Effector memory CD8-positive, alpha-beta T cell (primary cell): ENCODE measurements at places on chromosomes 6 and 20.

DNA sequence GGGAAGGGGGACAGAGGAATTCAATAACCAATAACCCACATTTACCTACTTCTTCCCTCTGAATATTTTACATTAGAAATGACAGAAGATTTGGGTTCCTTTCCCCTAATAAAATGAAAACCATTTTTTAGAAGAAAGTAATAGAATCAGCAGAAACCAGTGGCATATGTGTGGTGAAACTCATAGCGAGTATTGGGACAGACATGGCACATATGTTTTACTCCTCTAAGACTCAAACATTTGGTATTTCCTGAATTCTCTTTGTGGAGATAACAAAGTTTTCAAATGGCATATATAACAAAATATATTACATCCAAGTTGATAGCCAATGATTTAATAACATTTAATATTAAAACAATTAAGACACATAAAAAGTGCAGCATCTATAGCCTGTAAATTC lies 12.9 kb upstream of the BEND3 start:
- no peak for DNase-seq

DNA sequence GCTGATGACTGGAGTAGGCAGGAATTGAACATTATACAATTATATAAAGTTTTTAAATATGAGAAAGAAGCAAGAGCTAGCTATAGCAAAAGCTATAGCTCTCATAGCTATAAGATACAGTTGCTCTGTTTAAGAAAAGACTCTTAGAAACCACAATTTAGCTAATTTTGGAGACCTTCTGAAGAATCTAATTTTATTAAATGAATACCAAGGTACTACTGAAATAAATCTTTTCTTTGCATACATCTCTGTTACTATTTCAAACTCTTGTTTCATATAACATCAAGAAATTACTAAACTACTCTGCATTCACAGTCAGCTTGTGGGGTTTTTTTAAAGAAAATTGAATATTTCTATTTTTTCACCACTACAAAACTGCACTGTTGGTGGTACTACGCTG lies 568.7 kb upstream of the MARCKS start:
- DNase-seq: no peak

DNA sequence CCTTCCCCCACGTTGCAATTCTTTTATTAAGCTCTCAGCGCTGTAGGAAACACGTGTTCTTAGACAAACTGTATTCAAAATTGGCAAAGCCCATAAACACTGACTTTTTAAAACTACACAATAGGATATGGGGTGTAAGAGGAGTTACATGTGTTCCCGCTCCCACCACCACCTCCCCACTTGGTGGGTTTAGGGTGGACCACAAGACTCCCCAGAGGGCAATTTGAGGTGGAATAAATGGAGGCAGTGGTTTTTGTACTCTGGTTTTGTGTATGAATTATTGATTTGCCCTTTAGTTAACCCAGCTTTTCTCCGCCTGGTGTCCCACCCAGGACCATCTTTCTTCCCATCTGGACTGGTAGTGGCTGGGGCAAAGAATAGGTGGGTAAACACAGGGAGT lies 3.7 kb downstream of the UQCC2 start:
- no peak for DNase-seq

GRCh38 chr6:38688579-38689087 lies 14.3 kb downstream of the GLO1 start:
- no peak for DNase-seq

- no peak for DNase-seq
Observed at GRCh38 chr6:105072798-105073199, 107.0 kb downstream of the POPDC3 start.

DNA sequence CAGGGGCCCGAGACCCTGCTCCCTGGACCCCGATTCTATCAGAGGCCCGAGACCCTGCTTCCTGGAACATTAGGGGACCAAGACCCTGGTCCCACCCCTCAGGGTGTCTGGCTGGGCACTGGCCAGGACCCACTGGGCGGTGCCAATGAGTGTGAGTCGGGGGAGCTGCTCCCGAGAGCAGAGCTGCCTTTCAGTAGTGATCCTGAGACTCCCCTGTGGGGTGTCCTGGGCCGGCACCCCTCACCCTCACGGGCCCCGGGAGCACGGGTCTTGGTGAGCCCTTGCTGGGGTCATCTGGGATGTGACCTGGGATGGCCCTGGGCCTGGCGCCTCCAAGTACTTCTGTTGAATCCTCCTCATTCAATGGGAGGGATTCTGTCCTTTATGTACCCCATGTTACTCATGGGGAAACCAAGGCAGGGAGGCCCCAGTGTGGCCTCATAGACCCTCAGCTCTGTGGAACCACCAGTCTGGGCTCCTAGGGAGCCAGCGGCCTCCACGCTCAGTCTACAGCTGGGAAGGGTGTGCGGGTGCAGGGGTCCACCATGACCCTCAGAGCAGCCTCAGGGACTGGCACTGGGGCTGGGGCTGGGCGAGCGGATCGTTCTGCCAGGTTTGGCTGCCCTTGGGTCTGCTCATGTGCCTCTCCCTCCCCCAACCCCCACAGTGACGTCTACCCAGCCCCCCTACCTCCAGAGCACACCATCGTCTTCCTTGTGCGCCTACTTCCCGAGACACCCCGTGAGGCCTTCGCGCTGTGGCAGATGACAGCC lies 25.6 kb downstream of the COL20A1 start:
- DNase-seq: no peak

- DNase-seq: no peak
Observed at GRCh38 chr20:8774412-8774811, 294.5 kb upstream of the PLCB4 start.
